Stimulated activated CD4-positive, alpha-beta T cell treated with anti-CD3 and anti-CD28 coated beads, Interleukin-15, amount 100 ng/mL, for 1 hour (primary cell): ENCODE measurements at places on chromosomes 1 and 21.

DNA sequence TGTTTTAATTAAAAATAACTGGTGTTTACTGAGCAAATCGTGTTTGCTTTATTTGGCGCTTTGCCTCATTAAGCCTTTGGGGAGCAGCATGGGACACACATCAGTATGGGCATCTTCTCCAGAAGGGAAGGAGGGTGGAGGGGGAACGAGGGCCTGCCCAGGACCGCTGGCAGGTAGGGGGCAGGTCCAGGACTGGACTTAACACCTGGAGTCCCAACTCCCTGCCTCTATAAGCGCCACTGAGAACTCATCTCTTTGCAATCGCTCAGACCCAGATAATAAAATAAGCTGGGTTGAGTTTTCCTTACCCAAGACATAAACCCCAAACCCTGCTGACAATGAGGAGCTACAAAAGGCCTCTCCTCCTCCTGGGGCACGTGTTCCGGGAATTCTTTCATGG lies 15.1 kb downstream of the ABCG1 start:
- DNase-seq, result no peak

DNA sequence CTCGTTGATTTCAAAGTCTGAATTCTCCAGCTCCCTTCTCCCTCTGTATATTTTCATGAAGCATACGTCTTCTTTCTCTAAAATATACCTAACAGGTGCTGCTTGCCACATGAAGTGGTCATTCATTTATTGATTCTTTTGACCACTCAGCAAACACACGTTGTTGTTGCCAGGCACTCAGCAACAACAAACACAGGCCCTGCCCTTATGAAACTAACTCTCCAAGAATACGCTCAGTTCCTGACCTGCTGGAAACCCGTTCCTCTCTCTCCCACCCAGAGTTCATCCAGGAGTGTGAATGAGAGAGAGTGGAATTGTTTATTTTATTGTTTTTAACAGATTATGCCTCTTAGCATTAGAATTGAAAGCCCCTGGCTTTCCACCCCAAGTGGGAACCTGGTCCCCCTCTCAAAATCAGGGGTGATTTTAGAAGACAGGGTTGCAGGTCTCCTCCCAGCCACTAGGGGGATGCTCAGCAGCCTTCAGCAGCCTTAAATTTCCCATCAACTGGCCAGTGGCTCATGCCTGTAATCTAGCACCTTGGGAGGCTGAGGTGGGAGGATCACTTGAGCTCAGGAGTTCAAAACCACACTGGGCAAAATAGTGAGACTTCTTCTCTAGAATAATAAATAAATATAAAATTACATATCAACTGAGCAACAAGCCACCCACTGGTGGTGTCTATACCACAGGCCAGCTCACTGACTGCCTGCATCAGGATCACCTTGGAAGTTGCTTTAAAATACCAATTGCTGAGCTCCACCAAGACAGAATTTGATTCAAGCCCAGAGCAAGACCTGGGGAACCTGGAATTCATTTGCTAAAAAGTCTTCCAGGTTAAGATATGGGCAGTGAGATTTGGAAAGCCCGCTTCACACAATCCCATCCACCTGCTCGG lies 181.0 kb upstream of the KLHDC7A start:
- DNase-seq, result no peak

DNA sequence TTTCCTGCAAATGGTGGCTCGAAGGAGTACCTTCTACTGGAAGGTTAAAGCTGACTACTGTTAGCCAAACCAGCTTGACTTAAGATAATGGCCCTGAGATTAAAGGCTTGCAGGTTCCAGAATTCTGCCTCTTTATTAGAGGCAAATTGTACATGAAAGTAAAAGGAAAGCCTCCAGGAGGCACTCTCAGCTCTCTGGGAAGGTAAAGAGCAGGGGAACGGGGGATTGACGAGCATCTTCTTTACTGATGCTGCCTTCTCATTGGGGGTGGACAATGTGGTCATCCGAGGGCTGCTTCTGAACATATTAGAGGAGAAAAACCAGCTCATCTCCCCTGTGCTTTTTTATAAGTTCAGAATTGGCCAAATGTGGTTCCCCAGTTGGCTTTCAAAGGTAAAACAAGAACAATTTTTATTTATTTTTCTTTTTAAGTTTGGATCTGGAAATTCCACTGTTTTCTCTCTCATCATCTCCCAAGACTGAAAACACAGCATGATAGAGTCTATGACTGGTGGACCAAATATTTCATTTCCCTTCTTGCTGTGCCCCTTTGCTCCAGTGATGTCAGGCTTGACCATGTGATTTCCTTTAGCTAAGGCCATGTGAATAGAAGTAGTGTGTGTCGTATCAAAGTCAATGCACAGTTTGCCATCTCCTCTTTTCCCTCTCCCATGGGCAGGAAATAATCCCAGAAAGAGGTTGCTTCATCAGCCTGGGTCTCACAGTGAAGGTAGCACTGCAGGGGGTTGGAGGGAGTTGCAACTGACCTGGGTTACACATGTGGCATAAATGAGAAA lies 292.7 kb downstream of the PRDM2 start:
- no peak for DNase-seq

GRCh38 chr1:26831546-26832248 lies 5.2 kb downstream of the ZDHHC18 start:
- no peak for DNase-seq
